ENCODE measurements at places on chromosomes 7 and 10. TPM values are rescaled to one million over a fixed set of nuclear protein-coding genes. Genes with fewer than 3 reads are reported as not detected.
A peak's percentile ranks its signal among the peaks of the same experiment; 100 is the strongest.

DNA sequence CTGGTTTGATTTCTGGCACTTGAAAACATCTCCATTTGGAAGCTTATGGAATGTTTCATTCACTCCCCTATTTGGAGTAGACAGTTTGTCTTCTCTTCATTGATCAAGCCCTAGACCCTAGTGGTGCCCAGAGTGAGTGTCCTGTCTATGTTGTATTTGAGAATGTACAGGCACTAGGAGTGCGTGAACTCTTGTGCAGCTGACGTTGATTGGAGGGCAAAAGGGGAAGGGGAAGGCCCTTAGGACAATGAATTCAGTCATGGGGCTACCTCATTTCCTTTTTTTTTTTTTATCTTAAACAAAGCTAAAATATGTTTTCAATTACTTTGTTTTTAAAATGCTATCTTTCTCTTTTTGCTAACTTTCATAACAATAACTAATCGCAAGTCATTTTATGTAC lies 66.5 kb downstream of the ADD3 start:
- peak; percentile 20 for DNase-seq

GRCh38 chr10:4662576-4663161 lies 163.3 kb upstream of the AKR1E2 start:
- DNase-seq, result peak; percentile 36

The DOCK4 gene
- 30.3 TPM for total RNA-seq

DNA sequence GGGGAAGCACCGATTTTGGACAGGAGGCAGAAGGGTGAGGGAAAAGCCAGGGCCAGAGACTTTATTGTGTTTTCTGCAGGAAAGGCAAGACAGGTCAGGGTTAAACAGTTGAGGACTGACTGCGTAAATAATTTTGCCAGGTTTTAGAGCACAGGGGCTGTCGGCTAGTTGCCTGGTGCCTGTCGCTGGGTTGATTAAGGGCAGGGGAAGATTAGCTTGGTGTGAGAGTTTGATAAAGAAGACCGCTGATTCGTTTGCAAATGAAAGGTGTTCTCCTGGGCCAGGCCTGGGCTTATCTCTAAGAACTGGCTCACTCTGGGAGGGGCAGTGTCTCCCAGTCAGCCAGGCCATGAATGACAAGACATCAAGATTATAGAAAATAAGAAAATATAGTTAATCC lies 75.6 kb downstream of the SLC37A3 start:
- no peak for DNase-seq

The RELN gene
- 0.33 TPM for total RNA-seq

The ANXA7 gene
- 132 TPM for total RNA-seq

- DNase-seq, result no peak
These were observed 101.6 kb downstream of the OTUD1 start for GRCh38 chr10:23540401-23541030.

DNA sequence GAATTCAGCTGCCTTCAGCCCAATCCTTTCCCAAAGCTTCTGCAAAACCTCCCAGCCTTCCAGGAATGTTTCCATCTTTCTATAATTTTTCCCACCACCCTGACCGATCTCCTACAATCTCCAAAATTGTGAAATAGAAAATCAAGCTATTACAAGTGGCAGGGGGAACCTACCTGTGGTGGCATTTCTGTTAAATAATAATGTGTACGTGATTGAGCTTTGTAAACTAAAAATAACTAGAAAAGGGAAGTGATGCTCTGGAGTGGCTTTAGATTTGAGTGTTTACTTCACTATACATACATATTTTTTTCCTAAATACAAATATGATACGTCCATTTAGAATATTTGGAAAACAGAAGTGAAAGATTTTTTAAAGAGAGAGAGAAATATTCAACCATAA lies 593.6 kb downstream of the GRM8 start:
- no peak for DNase-seq

The MYOF gene
- 298 TPM for total RNA-seq
